ENCODE measurements at places on chromosomes 6 and 20.

DNA sequence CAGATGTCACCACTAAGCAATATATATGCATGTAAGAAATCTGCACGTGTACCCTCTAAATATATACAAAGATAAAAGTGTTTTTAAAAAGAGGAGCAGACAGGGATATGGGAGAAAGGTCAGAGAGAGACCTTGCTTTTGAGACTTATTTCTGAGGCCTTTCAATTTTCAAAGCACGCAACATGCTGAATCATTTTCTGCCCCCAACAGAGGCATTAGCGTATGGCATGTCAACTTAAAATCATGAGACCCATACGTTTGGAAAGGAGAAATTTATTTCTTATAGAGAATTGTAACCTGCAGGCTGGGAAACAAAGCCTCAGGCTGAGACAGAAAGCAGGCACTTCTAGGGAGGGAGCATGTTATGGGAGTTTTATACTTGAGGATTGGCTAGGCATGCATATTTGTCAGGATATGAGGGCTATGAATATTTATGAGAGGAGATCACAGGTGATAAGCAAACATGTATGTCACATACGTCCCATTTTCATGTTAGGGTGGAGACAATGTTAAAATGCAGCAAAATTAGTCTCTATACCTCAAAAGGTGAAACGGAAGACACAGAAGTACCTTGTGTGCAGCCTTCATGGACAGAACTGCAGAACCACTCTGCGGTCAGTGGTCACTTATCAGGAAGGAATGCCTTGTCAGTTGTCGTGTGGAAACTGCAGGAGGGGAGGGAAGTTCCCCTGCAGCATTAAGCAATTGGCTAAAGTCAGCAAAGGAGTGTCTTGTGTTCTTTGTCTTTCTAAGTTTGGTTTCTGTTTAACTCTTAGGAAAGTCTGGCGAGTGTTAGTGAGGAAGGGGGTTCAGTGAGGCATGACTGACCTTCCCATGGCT, 6.3 kb upstream of the GABRR2 start:
- DNase-seq: no peak

GRCh38 chr6:134117409-134117808, 65.0 kb upstream of the SLC2A12 start:
- no peak for DNase-seq

- peak; percentile 75 for DNase-seq
Measured at GRCh38 chr6:52286798-52287432, 2.4 kb upstream of the MCM3 start.

- no peak for DNase-seq
Measured at GRCh38 chr20:45426320-45427016, 10.5 kb downstream of the PIGT start.

- no peak for DNase-seq
Measured at GRCh38 chr6:153083869-153084268, 47.2 kb downstream of the RGS17 start.

DNA sequence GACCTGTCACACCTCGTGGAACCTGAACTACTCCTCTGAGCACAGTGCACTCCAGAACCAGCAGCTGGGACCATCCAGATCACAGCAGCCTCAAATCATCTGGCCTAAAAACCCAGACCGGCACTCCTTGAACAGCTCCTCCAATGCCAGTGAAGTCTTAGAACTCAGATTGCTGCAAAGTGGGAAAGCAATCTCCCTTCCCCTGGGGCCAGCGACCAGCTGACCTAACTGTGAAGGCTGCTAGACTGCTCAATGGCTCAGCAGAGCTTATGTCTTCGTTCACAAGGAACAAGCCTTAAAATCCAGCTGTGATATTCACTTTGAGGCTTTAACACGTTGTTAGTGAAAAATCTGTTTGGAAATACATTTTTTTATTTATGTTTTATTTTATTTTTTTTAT, 243.2 kb downstream of the ANKRD60 start:
- DNase-seq: no peak

GRCh38 chr6:45118754-45119153, 209.4 kb upstream of the RUNX2 start:
- DNase-seq: no peak

DNA sequence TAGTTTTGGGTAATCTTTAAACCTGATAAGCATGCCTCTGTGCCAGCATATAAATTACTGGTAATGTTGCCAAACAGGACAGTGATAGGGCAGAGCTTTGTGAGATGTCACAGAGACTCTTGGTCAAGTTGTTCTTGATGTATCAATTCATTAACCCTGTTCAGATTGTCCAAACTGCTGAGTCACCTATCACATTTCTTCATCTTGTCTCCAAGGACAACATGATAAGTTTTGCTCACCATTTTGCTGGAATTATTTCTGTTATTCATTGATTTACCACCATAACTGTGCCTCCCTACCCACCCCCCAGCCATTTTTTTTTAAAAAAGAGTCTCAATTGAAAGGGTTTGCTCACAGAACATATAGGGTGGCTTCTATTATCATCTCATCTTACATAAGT, 19.5 kb upstream of the GMNN start:
- no peak for DNase-seq

- no peak for DNase-seq
Measured at GRCh38 chr6:49713346-49713745, at the start of gene CRISP2. Gene CRISP2, minus strand, starts transcription at chr6:49713543. Its CDS starts 4,347 bp downstream, at chr6:49709196.

GRCh38 chr20:23234311-23235078, 116.1 kb upstream of the NXT1 start:
- no peak for DNase-seq

DNA sequence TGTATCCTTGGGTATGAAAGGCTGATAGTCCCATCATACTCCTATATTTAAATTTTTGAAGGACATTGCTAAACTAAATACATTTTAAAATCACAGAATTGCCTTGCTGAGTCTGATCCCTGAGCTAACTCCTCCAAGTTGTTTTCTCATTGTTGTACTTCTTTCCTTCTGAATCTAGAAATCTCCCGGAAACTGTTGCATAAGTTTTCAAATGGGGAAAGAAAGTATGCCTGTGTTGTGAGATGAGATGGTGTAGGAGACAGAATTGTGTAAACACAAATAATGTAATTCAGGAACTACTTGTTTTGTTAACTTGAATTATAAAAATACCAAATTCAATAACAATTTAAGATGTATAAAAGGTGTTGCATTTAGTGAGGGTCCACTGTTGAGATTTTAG, 7.3 kb downstream of the PNRC1 start:
- no peak for DNase-seq

- no peak for DNase-seq
Measured at GRCh38 chr6:137689377-137689776, 177.7 kb upstream of the TNFAIP3 start.

DNA sequence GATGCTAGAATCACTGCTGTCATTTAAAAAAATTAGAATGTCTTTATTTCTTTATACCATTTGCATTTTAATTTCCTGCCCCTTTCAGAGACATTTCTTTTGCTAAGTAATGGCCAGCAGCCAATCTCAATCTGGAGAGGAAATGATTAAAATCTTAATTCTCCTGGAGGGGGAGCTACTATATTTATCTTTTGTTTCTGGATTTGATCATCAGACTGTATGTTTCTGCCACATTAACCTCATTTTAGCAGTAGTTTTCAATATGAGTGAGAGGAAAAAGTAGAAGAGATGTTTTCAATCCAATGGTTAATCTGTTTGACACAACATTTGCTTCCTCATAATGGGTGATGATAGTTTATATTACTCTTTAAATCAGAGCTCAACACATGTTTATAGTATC, 138.0 kb downstream of the FUT9 start:
- DNase-seq: no peak

DNA sequence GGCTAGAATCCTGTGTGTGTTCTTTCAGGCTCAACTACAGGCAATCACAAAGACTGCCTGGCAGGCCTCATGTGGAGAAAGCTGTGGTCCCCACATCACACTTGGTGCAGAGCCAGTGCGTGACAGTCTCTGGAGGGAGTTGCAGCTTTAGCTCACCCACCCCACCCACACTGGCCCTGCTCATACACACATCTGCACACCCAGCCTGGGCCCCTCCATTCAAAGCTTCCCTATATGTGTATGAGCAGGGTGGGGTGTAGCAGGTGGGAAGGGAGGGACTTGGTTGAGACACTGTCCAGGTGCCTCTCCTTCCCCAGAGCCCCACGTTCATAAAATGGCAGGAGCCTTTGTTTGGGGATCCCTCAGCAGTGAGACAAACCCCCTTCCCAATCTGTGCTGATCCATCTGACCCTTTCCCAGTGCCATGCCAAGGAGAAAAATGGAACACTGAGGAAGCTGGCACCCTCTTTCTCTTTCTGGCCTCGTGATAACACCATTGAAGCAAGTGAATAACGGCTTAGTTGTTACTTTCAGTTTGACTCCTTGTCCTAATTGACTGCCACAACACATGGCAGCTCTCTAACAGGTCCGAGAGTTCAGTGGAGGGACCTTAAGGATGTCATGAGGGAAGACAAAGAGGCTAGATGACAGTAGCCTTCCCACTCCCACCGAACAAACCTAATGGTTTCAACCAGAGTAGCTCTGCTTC, 53.8 kb upstream of the NRSN1 start:
- no peak for DNase-seq

DNA sequence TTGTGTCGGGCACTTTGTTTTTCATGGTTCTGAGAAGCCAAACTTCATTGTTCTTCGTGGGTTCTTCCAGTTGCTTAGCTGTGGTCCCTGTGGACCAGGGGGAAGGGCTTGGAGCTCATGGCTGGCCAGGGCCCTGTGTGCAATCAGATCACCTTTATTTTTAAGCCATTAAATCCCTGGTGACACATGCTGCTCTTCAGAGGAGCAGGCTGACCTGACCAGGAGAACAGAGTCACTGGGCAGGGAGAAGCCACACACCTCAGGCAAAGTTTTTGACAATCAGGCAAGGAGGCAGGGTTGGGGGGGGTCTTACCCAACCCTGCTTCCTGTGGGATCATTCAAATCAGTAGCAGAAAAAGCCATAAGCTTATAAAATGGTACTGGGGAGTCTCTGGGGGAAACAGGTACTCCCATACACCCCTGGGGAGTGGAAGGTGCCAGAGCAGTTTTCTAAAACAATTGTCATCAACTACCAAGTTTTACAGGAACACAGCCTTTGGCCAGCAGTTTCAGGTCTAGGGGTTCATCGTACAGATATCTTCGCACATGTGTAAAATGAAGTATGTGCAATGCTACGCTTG, 37.0 kb upstream of the PREX1 start:
- no peak for DNase-seq

DNA sequence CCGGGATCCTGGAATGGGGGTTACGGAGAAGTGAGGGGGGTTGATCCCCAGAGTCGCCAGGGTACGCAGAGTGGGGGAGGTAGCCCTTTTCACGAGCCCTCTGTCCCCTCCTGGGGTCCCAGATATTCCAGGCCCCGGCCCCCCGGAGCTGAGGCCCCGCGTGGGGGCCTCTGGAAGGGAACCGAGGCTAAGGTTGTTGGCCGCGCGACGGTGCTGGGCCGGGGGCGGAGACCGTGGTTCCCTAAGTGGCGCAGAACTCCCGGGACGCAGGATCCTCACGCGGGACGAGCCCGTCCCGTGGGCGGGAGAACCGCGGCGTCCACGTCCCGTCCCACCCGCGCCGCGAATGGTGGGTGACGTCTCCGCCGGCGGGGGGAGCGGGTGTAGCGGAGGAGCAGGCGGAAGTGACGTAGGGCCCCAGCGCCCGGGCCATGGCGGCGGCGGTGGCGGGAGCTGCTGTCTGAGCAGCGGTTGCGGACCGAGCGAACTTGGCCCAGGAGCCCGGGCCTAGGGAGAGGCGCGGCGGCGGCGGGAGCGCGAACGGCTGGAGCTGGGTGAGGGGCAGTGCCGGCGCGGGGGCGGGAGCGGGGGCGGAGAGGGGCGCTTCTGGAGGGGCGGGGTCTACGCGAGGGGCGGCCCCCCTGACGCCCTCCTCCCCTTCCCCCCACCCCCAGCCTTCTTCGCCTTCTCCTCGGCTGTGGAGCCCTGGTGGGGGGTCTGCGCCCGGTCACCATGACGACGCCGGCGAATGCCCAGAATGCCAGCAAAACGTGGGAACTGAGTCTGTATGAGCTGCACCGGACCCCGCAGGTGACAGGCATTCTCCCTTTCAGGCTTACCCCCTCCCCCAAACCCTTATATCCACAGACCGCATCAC, at the start of gene RING1:
Gene RING1 (plus strand): TSS at position 410 of the 877 bp plus-strand sequence. CDS start 323 bp downstream, at position 733.
- DNase-seq: peak; percentile 54

- DNase-seq: no peak
Measured at GRCh38 chr6:122052346-122052900, 347.0 kb upstream of the HSF2 start.

DNA sequence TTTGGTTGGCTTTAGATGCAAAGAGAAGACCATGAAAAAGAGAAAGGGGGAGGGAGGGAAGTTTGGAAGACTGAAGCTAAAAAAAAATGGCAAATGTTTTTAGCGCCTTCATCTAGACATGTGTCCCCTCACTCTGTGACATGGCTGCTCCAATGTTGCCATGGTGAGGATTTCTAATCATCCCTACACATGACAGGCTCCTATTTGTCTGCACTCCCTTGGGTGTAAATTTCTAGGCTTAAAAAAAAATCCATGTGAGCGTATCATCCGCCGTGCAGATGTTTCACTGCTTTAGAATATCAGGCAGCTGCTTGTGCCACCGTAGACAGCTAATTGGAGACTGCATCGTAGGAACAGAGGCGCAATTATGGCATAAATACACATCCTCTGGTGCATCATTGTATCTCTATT, 761.1 kb upstream of the MMS22L start:
- DNase-seq: no peak

DNA sequence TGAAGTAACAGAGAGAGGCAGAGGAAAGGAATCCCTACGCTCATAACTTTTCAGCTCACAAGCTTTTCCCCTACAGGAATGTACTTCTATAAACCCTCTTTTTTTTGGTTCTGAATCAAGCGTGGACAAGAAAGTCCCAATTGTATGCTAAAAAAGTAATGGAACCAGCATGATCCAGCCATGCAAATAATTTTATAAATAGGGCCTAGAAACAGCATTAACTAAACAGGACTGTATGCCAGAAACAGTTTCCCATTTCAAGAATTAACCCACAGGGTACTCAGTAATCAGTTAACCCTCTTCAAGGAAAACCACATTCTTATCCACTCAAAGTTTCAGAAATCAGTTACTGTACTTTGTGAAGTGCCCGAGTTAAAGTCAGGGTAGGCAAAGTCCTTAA, 87.0 kb upstream of the HMGCLL1 start:
- DNase-seq: no peak

- DNase-seq: peak; percentile 68
Measured at GRCh38 chr6:28523241-28523622, 2.4 kb upstream of the GPX5 start.

DNA sequence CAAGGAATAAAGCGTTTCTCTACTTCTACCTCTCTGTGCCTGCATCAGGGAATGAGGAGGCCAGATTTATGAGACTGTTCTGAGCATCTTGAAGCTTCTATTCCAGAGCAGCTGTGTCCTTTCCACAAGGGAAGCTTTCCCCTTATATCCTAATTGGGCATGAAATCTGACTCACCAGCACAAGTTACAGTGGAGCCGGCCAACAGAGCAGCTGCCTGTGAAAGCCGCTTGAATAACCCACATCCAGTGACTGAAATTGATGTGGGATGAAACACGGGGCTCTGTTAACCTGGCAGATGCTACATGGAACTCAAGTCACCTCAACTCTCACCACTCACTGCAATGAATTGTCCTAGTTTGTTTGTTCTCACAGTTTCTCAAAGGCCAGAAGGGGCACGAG, 400.3 kb downstream of the TFAP2A start:
- no peak for DNase-seq

- no peak for DNase-seq
Measured at GRCh38 chr6:156767603-156768467, 9.3 kb upstream of the ARID1B start.

GRCh38 chr20:3275064-3275935, 36.3 kb upstream of the SLC4A11 start:
- no peak for DNase-seq
